Mammary microvascular endothelial cell (primary cell): ENCODE measurements at places on chromosomes 7 and 10. TPM values are rescaled to one million over a fixed set of nuclear protein-coding genes. Genes with fewer than 3 reads are reported as not detected.

Gene NXPH1
- not detected in 2 replicates for total RNA-seq

Gene ZPBP
- total RNA-seq: not detected in 2 replicates

Gene LBX1
- total RNA-seq: not detected in 2 replicates

Gene ASB4
- total RNA-seq: not detected in 2 replicates

Gene NKX2-3
- not detected in 2 replicates for total RNA-seq

Gene TUBAL3
- 0.07 and 0.20 TPM in 2 replicates for total RNA-seq

Gene RNF32
- total RNA-seq: 0.07 and 0.39 TPM in 2 replicates

Gene SPDYE2
- not detected in 2 replicates for total RNA-seq

Gene CLDN4
- 0.10 and 0.27 TPM in 2 replicates for total RNA-seq

Gene NDUFB2
- total RNA-seq: 499 and 653 TPM in 2 replicates

Gene WIPF3
- not detected in 2 replicates for total RNA-seq

Gene TRIL
- 0.64 and 2.2 TPM in 2 replicates for total RNA-seq

Gene RAB19
- total RNA-seq: not detected in 2 replicates

Gene ATG9B
- not detected in 2 replicates for total RNA-seq
